ENCODE measurements at places on chromosomes 3 and 15. TPM values are rescaled to one million over a fixed set of nuclear protein-coding genes. Genes with fewer than 3 reads are reported as not detected.

DNA sequence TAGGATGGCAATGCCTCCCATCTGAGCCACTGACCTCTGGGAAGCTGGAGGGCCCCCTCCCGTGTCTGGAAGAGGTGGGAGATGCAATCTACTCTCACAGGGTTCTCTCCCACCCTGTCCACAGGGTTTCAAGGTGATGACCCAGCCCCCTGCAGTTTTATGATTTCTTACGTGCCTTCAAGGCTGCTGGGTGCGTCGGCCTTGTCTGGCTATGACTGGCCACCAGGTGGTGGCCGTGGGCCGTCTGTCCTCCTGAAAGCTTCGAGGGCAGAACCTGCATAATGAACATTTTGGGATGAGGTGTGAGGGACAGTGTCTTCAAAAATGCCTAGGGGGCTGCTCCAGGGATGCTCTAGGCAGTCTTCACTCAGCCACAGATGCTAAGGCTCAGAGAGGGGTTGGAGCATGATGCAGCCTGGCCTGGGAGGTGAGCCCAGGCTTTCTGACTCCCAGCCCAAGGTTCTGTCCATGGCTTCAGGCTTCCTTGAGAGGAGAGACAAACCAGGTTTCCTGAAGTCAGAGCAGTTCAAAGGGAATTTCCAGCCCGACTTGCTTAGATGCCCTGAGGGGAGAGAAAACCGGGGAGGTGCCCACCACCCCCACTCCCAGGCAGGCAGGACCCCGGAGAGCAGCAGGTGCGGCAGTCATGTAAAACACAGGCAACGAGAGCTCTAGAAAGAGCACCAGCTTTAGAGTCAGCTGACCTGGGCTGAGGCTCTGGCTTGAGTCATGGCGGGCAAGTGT, 18.7 kb downstream of the ISG20 start:
- DNase-seq: no peak

DNA sequence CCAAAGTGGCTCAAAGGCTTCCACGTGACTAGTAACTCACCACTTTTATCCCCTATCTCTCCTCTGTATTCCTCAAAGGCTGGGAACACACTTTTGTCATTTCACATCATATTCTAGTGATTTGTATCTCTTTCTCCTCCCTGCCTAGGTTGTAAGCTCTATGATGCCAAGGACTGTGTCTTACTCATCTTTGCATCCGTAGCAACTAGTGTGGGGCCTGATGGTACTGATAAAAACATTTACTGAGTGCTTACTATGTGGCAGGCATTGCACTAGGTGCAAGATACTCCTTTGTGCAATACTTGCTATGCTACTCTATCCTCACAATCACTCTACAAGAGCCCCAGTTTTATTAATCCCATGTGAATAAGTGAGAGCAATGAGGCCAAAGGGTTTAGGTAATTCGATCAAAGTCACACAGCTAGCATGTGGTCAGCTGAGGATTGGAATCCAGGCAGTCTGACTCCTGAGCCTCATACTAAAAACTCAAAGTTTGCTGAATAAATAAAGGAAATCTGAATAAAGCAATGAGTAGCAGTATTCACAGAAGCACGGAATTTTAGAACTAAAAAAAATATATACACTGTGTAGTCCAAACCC, 342.6 kb upstream of the ICE2 start:
- DNase-seq: no peak

- no peak for DNase-seq
Observed at GRCh38 chr3:79516795-79517194, 251.0 kb downstream of the ROBO1 start.

- no peak for DNase-seq
Observed at GRCh38 chr3:46915297-46915822, 37.8 kb downstream of the PTH1R start.

GRCh38 chr3:65936908-65937638, 101.6 kb downstream of the MAGI1 start:
- peak; percentile 43 for DNase-seq

DNA sequence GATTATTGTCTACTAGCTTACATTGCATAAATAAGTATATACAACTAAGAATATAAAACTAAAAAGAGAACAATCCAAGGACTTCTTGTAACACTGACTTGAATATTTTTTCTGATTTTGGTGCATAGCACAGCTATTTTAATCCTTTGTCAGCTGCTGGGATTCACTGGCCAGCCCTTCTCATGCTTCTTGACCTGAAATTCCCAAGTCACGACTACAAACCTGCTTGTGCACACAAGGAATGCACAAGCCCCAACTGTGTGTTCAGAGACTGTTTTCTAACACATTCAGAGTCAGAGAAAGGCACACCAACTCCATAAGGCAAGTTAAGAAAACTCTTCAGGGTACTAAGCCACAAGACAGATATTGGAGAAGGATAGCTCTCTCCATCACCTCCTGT, 80.9 kb downstream of the TNIK start:
- DNase-seq: no peak

- DNase-seq: no peak
Observed at GRCh38 chr3:10804183-10804648, 11.8 kb upstream of the SLC6A11 start.

GRCh38 chr3:69276884-69277283, 109.0 kb downstream of the FRMD4B start:
- no peak for DNase-seq

GRCh38 chr15:41870689-41871081, 23.2 kb downstream of the SPTBN5 start:
- no peak for DNase-seq

DNA sequence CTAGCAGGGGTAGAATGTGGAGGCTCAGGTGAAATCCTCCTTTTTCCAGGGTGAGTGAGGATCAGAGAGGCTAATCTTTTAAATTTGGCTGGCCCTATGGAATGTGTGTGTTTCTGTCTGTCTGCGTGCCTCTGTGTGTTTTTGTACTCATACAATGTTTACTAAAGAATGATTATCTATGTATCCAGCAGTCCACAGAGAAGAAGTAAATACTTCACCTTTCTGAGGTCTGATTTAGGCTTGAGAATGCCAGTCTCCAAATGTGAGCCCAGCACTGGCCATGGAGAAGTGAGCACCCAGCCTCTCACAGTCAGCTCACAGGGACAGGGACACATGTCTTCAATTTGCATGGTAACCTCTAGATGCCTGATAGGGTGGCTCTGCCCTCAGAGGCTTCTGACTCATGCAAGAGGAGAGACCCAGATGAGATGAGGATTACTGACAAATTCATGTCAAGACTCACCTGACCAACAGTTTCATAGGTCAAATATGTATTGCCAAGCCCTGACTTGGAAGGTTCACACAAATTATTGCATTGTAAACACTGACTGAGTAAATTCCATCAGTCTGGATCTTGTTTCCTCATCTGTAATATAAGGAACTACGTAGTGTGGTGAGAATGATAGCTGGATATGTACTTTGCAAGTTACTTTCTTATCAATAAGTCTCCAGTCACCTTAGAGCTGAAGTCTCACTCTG, 31.0 kb downstream of the ENTPD3 start:
- DNase-seq: peak; percentile 64

GRCh38 chr15:64438653-64439447, 21.5 kb upstream of the ZNF609 start:
- DNase-seq: no peak

DNA sequence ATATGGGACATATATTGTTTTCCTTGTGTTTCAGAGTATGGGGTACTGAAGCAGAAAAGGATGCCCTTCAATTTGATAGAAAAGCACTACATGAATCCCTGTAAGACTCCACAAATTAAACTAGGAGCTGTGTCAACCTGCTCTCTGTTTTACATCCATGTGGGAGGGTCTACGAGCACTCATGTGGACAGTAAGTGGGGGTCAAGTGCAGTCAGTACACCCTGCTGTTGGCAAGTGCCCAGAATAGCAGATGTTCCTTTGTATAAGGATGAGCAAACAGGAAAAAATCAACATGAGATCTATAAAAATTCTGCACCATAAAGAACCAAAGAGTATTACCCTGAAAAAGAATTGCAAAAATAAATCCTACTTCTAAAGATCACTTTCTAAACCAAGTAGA, 659.9 kb downstream of the SI start:
- no peak for DNase-seq

DNA sequence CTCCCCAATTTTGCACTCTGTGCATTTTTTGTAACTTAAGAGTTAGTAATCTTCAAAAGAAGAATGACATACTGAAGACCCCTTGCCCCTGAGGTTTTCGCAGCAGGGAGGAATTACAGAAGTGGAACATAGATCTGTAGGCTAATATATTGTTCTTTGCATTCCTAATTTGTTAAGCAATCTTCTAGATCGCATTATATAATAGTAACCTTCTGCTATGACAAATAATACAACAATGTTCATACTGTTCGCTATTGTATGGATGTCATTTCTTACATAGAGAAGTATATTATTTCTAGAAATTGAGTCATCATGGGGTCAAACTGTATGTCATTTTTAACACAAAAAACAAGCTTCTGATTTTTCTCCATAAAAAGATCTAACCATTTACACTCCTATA, 95.8 kb upstream of the TGFBR2 start:
- no peak for DNase-seq

GRCh38 chr3:22939349-22939748, 263.8 kb upstream of the UBE2E2 start:
- DNase-seq: no peak

DNA sequence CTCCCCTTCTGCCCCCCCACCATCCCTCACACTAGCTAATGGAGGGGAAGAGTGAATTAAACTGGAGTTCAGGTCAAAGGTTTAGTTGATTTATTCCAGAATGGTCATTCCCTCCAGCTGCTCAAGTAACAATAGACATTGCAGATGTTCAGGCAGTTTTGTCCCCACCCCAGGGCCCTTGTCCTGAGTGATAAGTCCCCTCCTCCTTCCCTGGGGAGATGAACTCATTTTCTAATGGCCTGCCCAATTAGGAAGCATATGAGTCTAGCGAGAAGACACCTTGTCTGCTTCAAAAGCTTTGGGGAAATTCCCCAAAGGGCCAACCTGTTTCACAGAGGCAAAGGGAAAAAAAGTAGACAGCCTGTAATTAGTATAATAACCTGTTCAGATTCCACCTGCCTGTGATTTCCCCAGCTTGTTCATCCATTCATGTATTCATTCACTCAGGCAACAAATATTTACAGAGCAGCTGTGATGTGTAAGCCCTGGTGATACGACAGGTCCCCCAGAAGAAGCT, 165.3 kb downstream of the SHQ1 start:
- no peak for DNase-seq

Gene TRIM71
- polyA plus RNA-seq: 3.6 TPM

Gene HRH1
- 1.4 TPM for polyA plus RNA-seq

Gene LRTM1
- 0.25 TPM for polyA plus RNA-seq

Gene ALDH1A3
- polyA plus RNA-seq: 23.8 TPM

Gene CCDC191
- 9.2 TPM for polyA plus RNA-seq

Gene WDR72
- polyA plus RNA-seq: 0.75 TPM

Gene SUCLG2
- 143 TPM for polyA plus RNA-seq

Gene XCR1
- polyA plus RNA-seq: 1.2 TPM

Gene C3orf20
- polyA plus RNA-seq: not detected

Gene IL17RB
- polyA plus RNA-seq: 13.3 TPM

Data from large intestine (tissue), 12 donors.